ENCODE measurements at places on chromosomes 2 and 18.

DNA sequence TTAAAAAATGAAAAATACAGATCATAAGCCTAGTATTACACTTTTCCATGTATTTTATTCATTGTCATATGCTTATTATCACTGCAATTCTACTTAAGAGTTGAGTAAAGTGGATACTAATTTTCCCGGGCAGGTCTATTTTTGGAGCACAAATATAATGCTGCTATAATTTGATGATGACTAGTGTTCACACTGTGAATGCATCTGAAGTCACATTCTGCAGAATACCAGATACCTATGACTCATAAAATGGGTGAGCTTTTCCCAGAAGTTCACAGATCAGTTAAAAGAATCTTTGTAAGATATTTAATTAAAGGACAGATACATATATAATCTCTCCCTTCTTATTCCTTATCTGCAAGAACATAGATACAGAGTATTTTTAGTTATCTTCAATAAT is 79.8 kb upstream of the MC4R start:
- no peak for DNase-seq

GRCh38 chr2:196409376-196409775 is 230.1 kb upstream of the CCDC150 start:
- no peak for DNase-seq

GRCh38 chr2:223101340-223102039 is 49.5 kb downstream of the KCNE4 start:
- no peak for DNase-seq

GRCh38 chr2:149363958-149364357 is 33.6 kb downstream of the LYPD6 start:
- no peak for DNase-seq

- no peak for DNase-seq
Observed at GRCh38 chr18:67381608-67382150, 134.8 kb downstream of the DSEL start.

- DNase-seq: no peak
Observed at GRCh38 chr2:150119819-150120218, 367.6 kb downstream of the RND3 start.

- DNase-seq: no peak
Observed at GRCh38 chr18:13572148-13572547, 154.2 kb downstream of the FAM210A start.

- DNase-seq: no peak
Observed at GRCh38 chr2:199764273-199764800, 86.7 kb downstream of the FTCDNL1 start.

- DNase-seq: no peak
Observed at GRCh38 chr2:215754546-215754945, 258.8 kb downstream of the MREG start.

DNA sequence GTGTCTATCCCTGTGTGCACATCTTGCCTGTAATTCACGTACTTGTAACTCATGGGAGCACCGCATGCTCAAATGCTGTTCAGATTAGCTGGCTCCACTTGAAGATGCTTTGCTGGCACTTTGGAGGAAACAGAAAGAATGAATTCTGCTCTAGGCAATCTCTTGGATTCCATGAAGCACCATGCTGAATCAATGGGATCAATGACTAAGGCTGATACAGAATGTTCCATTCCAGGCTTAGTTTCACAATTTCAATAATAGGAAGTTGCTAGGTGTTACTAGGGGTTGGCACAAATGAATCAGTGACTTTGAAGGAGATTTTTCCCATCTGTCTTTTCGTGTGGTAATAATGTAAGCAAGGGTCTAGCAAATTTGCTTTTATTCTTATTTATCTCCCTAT is 328.8 kb downstream of the OSR1 start:
- DNase-seq: no peak

GRCh38 chr18:21803495-21803894 is 62.9 kb downstream of the MIB1 start:
- DNase-seq: no peak

DNA sequence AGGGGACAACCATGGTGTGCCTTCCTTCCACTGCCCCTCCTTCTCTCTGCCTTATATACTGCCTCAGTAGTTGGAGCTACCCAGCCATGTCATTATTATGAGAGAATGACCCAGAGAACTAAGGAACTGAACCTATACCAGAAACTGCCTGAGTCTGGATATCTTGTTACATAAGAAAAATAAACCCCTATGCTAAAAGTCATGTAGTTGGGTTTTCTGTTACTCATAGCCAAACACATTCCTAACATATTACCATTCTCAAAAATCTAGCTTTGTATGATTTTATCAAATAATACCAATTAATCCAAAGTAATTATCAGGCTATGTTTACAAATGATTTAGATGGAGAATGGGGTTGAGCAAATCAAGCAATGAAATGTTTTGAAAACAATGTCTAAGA is 15.0 kb upstream of the KLF7 start:
- no peak for DNase-seq

GRCh38 chr2:162838136-162838497 is 450 bp downstream of the KCNH7 start:
- no peak for DNase-seq

- no peak for DNase-seq
Observed at GRCh38 chr2:71884303-71885042, 263.2 kb downstream of the CYP26B1 start.

GRCh38 chr2:8627019-8627691 is 54.7 kb upstream of the ID2 start:
- no peak for DNase-seq

- DNase-seq: no peak
Observed at GRCh38 chr2:101854877-101855276, 136.9 kb upstream of the IL1R2 start.

GRCh38 chr2:209663139-209663538 is 108.5 kb upstream of the UNC80 start:
- DNase-seq: no peak

DNA sequence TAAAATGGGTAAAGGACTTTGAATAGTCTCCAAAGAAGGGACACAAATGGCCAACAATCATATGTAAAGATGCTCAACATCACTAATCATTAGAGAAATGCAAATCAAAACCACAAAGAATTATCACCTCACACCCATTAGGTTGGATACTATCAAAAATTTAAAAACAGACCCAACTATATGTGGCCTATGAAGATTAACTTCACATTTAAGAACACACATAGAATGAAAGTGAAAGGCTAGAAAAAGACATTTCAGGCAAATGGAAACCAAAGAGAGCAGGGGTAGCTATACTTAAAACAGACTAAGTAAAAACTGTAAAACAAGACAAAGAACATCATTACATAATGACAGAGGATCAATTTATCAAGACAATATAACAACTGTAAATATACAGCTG is 53.5 kb upstream of the ASPRV1 start:
- no peak for DNase-seq

DNA sequence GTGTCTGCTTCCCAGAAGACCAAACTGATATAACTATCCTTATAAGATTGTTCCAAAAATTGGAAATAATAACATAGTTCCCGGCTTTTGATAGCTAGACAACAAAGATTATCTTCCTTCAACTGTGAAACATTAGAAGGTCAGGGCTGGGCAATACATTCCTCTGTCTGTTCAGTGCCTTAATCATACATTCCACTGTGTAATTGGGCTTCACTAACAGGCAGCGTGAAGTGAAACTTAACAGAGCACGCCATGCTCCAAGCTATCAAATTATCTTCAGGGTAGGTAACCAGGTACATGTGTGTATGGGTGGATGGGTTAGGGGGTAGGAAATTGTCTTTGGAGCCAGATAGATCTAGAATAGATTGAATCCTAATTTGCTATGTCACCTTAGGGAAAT is 23.5 kb upstream of the ARL5A start:
- no peak for DNase-seq

Measured in omental fat pad (tissue), 4 donors.